Stimulated activated CD8-positive, alpha-beta memory T cell treated with anti-CD3 and anti-CD28 coated beads, Interleukin-15, amount 100 ng/mL, for 24 hours (primary cell): ENCODE measurements at places on chromosomes 5 and 9.

GRCh38 chr5:79237740-79238560, 2.0 kb downstream of the JMY start:
- no peak for DNase-seq

DNA sequence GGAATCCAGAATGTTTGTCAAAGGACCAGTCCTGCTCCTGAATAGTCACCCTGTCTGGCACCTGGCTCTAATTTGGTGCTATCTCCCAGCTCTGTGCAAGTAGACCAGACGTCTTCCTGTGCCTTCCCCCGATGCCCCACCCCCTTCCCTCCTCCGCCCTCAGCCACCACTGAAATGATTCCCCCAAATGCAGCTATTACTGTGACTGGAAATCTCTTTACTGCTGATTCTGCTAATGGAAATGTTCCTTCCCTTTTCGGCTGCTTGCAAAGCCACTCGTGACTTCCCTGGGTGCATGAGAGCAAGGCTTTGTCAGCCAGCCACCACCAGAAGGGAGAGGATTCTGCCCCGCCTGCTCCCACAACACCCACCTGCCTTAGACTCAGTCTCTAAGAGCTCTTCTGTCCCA, 11.4 kb downstream of the ASTN2 start:
- no peak for DNase-seq

DNA sequence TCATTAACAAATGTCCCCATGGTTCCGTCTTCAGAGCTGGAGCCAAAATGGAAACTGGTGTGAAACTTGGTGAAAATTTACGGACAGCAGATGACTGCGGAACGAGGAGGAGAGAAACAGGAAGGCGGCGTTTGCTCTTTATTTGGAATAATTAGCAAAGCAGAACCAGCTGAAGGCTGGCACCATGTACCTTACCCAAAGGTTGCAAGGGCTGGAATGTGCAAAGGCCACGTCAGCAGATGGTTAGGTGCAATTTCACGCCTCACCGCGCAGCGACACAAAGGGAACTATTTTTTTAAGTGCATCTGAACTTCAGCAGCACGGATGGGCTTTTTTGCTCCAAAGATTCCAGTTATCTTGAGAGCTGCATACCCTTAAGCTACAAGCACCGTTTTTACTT, 127.4 kb downstream of the COL23A1 start:
- DNase-seq, result no peak

DNA sequence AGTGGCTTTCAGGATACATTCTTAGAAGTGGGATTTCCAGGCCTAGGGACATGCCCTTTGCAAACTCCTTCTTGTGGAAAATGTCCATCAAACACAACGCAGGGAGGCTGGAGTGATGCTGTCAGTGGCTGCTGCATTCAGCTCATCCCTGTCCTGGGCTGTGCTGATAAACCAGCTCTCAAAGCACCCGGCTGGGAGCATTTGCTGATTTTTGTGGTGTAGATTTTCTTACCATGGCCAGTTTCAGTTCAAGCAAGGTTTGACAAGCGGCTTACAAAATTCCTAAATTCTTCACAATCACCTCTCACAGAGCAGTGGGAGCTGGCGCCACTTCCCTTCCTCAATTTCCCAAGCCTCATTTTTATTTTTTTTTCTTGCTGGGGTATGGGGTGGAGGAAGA, 28.2 kb downstream of the FAM163B start:
- no peak for DNase-seq

DNA sequence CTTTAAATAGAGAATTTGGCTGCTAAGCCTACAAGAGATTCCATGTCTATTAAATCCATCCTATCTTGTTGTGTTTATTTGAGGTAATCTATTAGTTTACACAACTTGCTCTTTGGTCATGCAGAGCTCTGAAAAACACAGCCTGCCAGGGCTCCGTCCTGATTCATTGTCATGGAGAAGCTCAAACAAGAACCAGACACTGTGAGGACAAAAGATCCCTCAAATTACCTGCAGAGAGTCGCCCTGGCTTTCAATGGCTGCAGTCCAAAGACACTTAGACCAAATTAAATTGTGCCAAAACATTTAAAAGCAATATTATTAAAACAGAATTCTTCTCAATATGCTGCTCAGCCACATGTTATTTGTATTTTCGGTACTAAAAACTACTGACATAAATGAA, 60.1 kb downstream of the CDH18 start:
- DNase-seq, result no peak

DNA sequence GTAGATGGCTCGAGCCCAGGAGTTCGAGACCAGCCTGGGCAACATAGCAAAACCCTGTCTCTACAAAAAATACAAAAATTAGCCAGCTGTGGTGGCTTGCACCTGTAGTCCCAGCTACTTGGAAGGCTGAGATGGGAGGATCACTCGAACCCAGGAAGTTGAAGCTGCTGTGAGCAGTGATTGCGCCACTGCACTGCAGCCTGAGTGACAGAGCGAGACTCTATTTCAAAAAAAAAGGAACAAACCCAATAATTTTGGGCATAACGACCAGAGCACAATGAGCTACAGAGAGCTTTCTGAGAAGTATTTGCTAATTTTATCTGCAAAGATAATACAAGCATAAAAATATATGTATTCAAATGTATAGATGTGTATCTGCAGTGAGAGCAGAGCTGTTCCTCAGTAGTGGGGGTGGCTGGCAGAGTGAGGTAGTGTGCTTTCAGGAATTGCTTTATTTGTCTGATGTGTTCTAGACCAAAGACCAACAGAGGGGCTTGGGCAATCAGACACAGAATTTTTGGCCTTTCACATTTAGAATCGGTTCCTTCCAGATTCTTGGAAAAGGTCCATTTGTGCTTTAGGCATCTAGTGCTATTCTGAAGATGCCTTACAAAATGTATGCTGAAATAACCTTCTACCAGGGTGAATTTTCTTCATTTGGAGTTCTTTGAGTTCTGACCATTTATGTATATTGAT, 5.2 kb downstream of the DOCK8 start:
- no peak for DNase-seq

DNA sequence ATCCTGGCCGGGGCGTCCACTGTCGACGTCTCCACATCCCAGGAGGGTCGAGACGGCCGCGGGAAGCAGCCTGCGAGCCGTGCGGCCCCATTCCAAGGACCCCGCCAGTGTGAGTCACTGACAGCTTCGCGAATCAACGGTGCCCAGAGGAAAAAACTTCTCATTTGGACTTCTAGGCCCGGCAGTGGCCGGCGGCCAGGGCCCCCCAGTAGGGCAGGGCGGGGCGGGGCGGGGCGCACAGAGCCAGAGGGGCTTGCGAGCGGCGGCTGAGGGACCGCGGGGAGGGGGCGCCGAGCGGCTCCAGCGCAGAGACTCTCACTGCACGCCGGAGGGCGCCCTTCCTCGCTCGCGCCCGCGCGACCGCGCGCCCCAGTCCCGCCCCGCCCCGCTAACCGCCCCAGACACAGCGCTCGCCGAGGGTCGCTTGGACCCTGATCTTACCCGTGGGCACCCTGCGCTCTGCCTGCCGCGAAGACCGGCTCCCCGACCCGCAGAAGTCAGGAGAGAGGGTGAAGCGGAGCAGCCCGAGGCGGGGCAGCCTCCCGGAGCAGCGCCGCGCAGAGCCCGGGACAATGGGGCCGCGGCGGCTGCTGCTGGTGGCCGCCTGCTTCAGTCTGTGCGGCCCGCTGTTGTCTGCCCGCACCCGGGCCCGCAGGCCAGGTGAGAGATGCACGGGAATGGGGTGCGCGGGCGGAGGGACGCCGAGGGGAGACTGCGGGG, at the start of gene F2R:
Gene F2R (plus strand): TSS at position 391 of the 720 bp plus-strand sequence. CDS start 182 bp downstream, at position 573.
- no peak for DNase-seq
